ENCODE measurements at places on chromosomes 7 and 10.

DNA sequence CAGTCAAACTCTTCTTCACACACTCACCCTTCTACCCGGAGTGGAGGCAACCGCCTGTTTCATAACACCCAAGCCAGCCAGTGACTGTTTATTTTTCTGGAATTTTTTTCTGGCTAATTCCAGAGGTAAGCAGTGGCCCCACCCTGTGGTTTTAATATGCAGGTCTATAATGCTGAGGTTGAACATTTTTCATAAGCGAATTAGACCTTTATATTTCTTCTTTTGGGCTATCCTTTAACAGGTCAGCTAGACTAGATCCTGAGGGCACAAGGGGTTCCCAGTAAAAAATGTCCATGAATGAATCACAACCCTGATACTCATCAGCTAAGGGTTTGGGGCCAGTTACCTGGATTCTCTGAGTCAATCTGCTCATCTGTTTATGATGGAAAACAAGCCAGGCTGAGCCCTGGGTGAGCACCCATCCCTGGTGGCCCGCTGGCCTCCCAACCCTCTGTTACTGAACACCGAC, 76.2 kb downstream of the GRB10 start:
- no peak for DNase-seq

DNA sequence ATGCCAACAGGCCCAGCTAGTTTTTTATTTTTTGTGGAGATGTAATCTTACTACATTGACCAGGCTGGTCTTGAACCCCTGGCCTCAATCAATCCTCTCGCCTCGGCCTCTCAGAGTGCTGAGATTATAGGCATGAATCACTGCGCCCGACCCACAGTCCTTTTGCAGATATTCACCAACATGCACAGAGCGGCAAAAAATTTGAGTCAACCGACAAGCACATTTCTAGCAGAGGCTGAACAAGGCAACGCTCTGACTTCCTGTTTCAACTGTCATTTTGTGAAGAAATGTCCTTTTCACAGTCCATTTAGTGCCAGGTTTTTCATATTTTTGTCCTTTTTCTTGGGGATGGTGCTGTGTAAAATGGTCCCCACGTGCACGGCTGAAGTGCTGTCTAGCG, 71.1 kb upstream of the KAT6B start:
- no peak for DNase-seq

DNA sequence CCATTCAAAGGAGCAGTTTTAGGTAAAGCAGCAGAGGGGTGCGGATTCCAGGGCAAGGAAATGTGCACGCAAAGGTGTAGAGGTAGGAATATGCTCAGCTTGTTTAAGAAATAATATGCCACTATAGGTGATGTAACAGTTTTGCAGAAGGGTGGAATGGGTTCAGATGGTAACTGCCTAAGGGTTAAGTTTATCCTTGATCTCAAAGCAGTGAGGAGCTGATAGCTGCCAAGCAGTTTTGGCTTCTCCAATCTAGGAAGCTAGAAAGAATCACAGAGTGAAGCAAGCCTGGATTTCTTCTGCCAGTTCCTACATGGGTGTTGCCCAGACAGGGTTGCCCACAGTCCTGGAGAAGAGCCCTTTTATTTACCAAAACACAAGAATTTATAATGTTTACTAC, 6.0 kb downstream of the ACADSB start:
- DNase-seq = no peak

DNA sequence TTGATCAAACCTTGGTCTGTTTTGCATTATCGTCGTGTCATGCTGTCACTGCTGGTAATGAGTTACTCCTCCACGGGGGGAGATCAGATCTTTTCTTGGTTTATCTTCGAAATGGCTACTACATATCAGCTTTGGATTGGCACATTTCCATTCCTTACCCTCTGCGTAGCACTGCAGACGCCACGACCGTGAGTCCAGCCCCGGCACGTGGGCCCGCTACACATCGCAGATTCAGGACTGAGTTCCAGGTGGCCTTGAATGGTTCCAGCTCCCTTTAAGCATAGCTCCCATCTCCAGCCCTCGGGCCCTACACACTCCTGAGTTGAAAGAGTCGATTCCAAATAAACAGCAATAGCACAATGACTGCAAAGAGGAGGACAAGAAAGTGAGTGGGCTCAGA, 238.6 kb upstream of the PFKP start:
- no peak for DNase-seq

DNA sequence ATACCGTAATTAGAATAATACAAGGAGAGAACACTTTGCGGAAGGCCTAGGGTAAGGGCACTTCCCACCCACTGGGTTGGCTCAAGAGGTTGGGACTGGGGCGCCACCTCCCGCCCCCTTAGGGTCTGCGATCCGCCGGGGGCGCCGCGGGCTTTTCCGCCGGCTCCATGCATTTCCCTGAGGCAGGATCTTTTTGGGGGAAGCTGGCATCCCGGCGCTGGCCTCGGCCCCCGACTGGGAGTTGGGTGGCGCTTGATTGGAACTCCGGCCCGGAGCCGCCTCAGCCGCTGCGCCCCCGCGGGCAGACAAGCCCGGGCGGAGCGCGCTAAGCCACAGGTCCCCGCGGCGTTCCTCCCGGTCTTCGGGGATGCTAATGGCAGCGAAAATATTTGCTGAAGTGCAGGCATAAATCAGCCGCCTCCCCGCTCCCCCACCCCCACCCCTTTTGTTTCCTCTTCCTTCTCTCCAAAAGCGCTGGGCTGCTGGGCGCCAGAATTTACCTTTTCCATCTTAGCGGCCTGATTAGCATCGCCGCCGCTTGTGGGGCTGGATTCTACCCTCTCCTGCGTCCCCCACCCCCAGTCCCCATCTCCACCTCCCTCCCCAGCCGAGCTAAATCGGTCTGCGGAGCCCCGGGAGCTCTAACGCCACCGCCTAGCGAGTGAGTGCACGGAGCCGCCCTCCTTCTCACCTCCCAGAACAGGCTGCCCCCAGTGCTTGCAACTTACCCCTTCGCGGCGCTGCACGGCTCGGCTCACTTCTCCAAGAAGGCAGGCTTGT, 5.1 kb downstream of the UNC5B start:
- DNase-seq = no peak

DNA sequence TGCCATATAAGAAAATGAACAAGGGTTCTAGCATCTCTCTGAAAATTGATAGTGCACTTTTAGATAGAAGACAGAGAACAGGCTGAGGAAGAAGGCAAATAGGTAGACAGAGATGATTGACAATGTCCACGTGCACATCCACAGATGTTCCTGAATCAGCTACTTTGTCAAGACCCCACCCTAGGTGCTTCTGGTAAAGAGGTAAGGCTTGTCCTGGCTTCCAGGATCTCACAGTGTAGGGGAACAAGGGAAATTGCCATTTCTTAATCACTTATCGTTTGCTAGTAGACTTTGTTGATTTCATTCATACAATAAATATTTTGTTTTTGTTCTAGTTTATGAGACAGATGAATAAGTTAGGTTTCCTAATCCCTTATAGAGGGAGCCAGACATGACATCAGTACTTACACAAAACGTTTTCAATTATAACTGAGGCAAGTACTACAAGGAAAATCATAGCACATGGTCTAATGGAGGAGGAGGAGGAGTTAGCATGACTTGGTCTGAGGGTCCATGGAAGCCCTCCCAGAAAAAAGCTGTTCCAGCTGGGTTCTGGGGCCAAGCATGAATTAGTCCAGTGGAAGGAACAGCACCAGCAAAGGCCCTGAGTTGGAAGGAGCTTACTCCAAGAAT, 115.9 kb upstream of the ARID5B start:
- DNase-seq = no peak
